ENCODE measurements at places on chromosomes 2 and 18.

DNA sequence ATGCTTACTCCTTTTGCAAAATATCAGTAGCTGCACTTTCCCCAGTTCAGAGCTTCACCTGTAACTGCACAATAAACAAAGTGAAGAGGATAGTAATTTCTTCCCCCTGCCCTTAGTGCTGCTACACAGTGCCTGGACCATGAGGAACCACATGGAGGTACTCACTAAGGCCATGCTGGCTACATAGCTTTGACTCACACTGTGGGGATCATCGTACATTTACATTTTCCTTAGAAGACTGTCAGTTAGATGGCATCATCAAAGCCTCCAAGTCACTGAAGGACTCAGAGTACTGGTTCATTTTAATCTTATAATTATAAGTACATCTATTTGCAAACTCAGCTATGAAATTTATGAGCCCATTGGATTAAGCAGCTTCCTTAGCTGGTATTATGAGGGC, 1416.5 kb upstream of the CELF4 start:
- no peak for DNase-seq

- DNase-seq, result no peak
These were observed 104.9 kb upstream of the LYPD6 start for GRCh38 chr2:149225446-149225845.

- DNase-seq, result no peak
These were observed 352.1 kb downstream of the RND3 start for GRCh38 chr2:150135223-150135883.

DNA sequence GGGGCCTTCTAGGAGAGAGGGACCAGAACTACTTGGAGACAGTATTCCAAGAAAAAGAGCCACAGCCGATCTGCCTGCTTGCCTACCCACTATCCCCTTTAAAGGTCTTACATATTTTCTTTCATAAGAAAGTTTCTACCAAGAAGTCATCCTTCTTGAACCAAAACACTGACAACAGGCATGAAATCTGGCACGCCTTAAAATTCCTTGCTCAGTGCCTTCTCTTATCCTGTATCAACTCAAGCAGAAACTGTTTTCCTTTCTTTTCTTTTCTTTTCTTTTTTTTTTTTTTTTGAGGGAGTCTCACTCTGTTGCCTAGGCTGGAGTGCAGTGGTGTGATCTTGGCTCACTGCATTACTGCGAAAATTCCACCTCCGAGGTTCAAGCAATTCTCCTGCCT, 48.3 kb upstream of the ZFP36L2 start:
- DNase-seq, result no peak

- DNase-seq, result no peak
These were observed 59.0 kb downstream of the ANKRD44 start for GRCh38 chr2:197251576-197251975.

- DNase-seq, result no peak
These were observed 51.7 kb downstream of the PDCL3 start for GRCh38 chr2:100614455-100615000.

DNA sequence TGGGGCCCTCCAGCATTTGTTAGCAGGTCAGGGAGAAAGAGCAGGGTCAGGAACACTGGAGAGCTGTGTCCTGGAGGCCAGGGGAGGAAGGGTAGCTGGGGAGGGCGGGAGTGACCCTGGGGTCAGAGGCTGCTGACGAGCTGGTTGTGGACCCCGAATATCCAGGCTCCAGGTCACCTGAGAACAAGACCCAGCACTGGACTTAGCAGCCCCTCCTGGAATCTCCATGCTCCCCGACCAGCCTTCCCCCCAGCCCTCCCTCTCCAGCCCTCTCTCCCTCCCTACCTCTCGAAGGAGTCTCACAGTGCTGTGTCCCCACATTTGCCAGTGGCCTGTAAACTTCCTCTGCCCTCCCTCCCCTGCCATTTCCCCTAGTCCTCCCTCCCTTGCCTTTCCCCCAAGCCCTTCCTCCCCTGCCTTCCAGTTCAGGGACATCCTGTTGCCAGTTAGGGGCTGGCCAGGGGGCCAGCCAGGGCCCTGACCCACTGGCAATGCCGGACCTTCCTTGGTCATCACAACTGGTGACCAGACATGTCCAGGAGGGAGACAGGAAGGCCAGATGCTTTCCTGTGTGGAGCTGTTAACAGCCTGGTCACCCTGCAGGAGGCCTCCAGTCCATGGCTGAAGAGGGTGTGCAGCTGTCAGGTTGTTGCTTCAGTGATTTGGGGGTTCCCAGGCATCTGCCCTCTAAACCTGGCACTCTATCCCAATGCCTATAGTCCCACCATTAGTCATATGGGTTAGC, 50.0 kb upstream of the FAHD2A start:
- DNase-seq, result no peak

DNA sequence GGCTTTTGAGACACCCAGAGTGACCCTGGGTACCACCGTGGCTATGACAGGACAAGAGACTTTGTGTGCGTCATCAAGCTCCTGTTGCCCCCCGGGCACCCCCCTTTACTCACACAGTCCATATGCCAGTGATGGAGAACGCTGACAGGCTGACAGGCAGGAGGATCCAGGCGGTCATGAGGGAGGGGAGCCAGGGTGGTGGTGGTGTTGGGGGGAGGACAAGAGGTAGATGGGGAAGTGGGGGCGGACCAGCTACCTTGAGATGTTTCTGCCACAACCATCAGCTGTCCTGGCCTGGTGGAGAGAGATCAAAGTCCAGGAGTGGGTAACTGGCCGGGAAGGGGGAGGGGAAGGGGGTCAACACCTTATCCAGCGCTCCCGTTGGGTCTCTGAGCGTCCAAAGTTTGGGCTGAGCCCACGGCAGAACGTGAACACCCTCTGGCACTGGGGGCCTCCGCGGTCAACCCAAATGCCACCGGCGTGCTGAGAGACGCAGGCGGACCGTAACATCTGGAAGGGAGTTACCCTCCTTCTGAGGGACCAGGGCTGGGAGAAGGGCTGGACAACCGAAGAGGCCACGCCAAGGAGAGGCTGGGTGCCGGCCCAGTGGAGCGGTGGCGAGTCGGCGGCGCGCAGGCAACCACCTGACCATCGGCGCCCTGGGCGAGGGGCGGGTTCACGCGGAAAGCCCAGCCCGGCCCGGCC, 575 bp downstream of the TMEM150A start:
- DNase-seq, result no peak
